ENCODE measurements at places on chromosomes 11 and 22. TPM values are rescaled to one million over a fixed set of nuclear protein-coding genes. Genes with fewer than 3 reads are reported as not detected.

SCGB1C1 gene
- total RNA-seq, result not detected

RFPL3 gene
- total RNA-seq, result not detected

DNA sequence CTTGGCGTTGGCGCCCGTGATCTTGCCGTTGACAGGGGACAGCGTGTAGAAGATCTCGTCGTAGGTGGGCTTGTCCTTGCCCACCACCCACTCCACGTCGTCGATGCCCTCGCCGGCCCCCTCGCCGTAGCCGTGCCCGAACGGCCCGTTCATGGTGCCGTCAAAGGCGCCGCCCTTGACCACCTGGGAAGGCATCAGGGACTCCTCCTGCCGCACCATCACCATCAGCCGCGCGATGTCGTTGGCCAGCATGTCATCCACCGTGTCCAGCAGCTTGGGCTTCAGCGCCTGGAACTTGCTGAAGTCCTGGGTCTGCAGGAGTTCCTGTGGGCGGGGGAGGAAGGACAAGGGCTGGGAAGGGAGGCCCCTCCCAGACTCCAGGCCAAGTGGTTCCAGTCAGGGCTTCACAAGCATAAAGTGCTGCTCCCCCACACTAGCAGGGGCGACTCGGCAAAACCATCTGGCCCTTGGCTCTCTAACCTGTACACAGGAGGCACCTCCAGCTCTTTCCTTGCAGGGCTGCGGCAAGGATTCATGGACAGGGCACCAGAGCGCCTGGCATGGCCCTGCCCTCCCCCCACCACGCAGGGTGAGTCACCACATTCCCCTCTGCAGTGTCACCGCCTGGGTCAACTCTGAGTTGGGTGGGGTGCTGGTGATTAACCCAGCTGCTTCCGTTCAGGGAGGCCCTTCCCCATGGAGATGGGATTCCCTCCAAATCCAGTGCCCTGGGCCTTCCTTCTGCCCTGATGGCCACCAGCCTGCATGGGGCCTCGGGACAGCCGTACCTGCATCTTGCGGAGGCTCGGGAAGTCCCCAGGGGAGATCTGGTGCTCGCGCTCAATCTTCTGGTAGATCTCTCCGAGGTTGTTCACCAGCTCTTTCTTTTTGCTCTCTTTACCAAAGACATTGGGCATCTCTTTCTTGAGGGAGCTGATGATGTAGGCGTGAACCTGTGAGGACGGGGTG, 10.4 kb upstream of the CDC42BPG start:
- DNase-seq, result no peak

- DNase-seq, result no peak
Measured at GRCh38 chr22:36658900-36659299, 44.7 kb downstream of the CACNG2 start.

- no peak for DNase-seq
Measured at GRCh38 chr11:26095340-26095739, 236.6 kb upstream of the ANO3 start.

PATE2 gene
- 1.1 TPM for total RNA-seq

DNA sequence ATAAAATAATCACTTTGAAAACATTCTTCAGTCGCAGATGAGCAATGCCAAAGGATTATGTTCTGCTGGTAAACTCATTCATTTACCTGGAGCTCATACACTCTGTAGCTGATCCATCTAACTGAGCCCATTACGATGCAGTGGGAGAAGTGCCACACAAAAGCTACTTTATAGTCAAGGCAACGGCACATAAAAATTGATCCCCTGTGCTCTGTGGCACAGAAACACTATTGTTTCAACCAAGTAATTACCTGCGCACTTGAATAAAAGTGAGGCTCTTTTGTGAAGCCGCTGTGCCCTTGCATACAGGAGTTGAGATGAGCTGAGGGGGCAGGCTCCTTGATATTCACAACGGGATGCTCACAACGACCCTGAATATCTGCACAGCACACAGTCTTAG, 7.2 kb downstream of the DKK3 start:
- no peak for DNase-seq

DNA sequence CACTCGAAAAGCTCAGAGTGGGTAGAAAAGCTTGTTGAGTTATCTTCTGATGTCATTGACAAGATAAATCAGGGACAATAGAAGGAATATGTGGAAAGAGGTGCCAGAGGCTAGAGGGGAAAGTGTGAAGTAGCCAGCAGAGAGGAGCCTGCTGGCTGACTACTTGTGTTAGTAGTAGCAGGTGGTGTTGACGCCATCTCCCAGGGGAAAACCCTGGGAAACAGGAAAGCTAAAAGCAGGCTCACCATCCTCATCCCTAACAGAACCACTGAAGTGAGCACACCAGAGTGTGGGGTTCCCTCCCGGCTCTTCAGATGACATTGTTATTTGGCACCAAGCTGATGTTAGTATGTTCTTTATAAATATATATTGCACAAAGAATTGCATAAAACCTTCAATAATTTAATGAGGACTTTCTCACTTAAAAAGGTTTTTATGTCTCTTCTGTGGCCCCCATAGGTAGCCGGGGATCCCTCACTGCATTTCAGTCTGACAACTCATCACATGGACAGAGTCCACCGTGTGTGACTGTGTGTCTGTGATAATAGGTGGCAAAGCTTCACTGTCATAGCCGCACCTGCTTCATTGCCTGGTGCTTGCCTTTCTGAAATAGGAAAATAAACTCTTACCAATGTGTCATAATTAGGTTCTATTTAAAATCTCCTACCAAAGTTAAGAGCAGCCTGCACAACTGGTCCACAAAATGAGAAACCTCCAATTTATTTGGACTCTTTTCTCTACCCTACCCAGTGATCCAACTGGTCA, 63.2 kb upstream of the TOP3B start:
- peak; percentile 74 for DNase-seq

DNA sequence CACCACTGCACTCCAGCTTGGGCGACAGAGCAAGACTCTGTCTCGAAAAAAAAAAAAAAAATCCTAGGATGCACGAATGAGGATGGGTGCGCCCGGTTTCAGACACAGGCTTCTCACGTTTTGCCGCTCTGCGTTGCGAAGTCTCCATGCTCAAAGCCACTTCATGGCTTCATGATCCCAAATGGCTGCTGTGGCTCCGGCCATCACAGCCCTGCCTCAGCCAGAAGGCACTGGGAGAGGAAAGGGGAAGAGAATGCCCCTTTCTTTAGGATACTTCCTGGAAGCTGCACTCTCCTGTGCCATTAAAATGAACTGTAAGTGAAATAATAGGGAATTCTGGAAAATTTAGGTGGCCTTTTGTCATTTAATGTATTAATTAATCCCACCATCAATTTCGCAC, 116.4 kb upstream of the ANO1 start:
- DNase-seq, result no peak

GRCh38 chr11:6458352-6459098, 15.2 kb downstream of the TRIM3 start:
- no peak for DNase-seq

GRCh38 chr11:25862159-25862558, 469.8 kb upstream of the ANO3 start:
- no peak for DNase-seq

TRIM51 gene
- not detected for total RNA-seq

SCGB2A2 gene
- total RNA-seq, result not detected

DNA sequence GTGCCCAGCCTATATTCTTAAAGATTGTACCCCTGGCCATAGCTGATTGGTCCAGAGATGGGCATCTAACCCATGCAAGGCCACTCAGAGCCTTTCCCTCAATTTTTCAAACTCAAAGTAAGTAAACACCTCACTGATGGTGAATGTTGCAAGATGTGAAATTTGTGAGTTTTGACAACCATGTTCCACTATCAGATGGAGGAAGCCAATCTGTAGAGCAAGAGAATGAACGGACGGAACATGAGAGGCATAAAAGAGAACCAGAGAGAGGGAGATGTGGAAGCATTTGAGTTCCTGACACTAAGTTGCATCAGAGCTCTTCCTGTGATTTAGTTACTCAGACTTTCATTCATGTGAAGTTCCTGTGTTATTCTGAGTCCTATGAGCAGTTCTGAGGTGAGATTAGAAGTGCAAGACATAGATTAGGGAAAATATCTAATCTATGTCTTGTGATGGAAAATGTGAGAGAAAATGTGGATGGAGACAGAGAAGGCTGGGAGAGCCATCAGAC, 73.3 kb downstream of the PRSS23 start:
- no peak for DNase-seq

IRAG1 gene
- not detected for total RNA-seq

- no peak for DNase-seq
Measured at GRCh38 chr11:113465786-113466185, 9.4 kb downstream of the DRD2 start.

DNA sequence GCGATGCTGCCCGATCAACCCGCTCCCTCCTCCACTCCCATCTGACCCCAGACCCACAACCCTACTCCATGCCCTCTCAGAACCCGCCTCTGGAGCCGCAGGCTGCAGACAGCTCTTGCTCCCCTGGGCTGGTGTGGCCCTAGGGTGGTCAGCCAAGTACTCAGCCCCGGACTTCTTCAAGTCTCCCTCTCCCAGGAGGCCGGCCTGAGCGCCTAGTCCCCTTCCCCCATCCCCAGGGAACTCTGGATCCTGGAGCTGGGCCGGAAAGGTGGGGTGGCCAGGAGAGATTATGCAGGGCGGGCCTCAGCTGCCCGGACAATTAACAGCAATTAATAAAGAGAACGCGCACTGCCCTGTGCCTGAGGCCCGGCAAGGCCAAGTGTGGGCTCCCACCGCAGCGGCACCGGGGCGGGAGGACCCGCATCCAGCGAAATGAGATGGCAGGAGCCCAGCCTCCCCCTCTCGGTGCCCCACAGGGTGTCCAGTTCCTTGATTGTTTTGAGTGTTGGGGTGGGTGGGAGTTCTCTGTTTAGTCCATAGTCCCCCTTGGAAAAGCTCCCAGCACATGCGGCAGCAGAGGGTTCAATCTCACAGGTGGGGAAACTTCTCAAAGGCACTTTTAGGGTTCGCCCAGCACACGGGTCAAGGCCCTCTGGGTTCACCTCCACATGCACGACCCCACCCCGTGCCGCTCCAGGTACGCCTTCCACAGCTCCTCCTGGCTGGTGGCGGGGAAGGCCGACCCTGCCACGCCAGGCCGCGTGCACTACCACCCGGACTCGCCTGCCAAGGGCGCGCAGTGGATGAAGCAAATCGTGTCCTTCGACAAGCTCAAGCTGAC, 3.1 kb downstream of the TBX1 start:
- no peak for DNase-seq

GRCh38 chr22:43427296-43428004, 15.6 kb downstream of the MPPED1 start:
- no peak for DNase-seq

- DNase-seq, result no peak
Measured at GRCh38 chr11:43947003-43947500, 4.6 kb downstream of the C11orf96 start.

DNA sequence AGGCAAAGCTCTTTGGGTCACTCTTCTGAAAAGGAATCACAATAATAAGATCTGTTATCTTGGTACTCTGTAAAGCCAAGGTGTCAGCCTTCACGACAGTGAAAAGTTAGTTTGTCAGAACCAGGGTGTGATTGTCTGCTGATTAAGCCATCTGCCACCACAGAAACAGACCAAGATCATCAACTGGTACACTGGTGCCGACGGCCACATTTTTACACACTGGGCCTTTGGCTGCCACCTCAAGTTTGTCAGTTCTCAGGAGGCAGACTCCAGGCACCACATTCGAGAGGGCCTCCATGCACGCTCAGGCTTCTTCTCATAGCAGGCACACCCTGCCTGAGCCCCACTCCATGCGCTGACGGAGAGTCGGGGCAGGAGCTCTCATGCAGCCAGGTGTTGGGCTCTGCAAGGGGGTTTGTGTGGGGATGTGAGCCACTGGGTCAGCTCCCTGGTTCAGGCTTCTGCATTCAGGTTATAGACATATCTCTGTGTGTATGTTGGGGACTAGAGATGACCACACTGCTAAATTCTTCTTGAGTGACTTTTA, 66.2 kb downstream of the KCNJ1 start:
- DNase-seq, result no peak

DNA sequence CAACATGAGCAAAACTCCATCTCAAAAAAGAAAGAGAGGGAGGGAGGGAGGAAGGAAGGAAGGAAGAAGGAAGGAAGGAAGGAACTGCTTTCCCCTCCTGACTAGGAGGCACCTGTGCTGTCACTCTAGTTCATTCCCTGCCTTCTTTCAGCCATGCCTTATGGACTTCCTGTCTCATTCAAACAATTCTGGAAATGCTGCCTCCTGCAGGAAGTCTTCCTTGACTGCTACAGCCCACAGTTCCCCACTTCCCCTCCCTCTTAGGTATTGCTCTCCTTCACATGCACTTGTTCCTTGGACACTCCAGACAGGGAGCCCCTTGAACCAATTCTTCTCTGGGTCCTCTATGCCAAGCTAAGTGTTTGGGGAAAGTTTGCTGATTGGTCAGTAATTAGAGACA, 31.6 kb upstream of the WNT11 start:
- no peak for DNase-seq

SLN gene
- total RNA-seq, result not detected

DNA sequence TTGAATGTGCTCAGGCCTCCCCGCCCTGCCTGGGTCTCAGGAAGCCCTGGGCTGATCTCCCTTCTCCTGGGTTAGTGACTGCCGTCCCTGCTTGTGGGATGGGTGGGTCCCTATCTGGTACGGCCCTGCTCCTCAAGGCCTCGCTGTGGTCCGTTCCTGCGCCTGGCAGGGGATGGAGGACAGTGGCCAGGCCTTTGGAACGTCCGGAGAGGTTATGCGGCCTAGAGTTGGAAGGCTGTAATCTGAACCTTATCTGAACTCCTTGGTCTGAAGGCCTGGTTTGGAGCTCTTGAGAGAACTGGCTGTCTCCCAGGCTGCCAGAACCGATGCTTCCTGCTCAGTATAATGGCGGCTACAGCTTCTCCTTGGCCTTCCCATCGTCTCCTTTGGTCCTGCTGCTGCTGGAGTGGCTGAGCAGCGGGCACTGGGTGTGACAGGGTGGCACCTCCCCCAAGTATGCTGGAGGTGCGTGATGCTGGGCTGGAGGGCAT, 72.8 kb downstream of the FLI1 start:
- DNase-seq, result no peak

WNT11 gene
- not detected for total RNA-seq

GRCh38 chr11:6962673-6963072, 36.4 kb downstream of the ZNF215 start:
- no peak for DNase-seq

LYVE1 gene
- total RNA-seq, result not detected

DNA sequence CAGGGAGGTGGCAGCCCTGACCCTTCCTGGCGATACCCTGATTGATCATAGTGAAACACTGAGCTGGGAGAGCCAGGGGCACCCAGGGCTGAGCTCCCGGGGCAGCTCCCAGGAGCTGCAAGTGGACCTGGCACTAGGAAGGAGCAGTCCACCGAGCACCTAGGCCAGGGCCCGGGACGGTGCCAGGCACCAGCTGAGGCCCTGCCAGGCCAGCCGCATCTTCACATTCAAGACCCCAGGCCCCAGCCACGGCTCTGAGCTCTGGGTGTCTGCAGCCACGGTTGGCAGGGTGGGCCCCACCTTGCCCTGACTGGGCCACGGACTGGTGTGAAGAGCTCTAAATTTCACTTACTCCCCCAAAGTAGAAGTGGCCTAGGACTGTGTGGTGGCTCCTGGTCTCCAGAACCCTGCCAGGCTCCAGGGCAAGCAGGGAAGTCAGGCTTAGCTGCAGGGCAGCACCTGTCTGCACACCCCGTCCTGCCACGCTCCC, 58.3 kb downstream of the RTN4R start:
- no peak for DNase-seq

CTSW gene
- not detected for total RNA-seq
